Kidney epithelial cell (primary cell): ENCODE measurements at places on chromosomes 2 and 18.

GRCh38 chr2:240898731-240899467 is 2.9 kb upstream of the MAB21L4 start:
- no peak for DNase-seq

DNA sequence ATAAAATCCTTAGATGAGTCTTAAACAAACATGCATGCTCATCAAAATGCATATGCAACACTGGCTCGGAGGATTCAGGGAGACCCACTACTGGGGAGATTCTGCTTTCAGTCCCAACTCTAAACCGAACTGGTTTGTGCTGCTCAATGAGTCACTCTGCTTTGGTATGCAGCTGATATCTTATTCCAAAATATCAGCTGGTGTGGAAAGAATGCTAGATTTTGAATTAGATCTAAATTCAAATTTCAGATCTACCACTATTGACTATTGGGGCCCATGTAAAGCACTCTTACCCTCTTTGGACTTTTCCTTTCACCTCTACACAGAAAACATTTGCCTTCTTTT is 39.2 kb upstream of the TTN start:
- no peak for DNase-seq

DNA sequence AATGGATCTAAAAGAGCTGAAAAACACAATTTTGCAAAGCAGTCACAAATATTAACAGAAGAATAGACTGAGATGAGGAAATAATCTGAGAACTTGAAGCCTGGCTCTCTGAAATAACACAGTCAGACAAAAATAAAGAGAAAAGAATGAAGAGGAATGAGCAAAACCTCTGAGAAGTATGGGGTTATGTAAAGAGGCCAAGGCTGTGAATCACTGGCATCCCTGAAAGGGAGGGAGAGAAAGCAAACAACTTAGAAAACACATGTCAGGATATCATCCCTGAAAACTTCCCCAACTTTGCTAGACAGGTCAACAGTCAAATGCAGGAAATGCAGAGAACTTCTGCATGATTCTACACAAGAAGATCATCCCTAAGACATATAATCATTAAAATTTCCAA is 73.5 kb upstream of the LHCGR start:
- DNase-seq, result no peak

GRCh38 chr2:230868161-230868946 is 3.6 kb downstream of the ITM2C start:
- no peak for DNase-seq

DNA sequence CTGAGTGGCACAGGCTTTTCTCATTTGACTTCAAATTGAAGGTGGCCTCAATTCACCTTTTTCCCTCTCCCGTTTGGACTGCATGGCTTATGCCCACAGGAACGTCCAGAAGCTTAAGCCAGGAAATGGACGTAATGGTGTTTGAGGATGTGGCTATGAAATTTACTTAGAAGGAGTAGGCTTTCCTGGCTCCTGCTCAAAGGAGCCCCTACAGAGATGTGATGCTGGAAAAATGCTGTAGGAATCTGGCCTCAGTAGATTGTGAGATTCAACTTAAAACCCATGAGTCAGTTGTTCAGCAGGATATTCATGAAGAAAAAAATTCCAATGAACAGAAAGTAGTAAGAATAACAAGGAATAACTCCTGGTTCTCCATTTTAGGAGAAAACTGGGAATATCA is 129.0 kb downstream of the ICOS start:
- DNase-seq, result no peak

- no peak for DNase-seq
Observed at GRCh38 chr2:425243-425642, 137.4 kb upstream of the ALKAL2 start.

- no peak for DNase-seq
Observed at GRCh38 chr2:30266051-30266621, 34.8 kb downstream of the LBH start.

DNA sequence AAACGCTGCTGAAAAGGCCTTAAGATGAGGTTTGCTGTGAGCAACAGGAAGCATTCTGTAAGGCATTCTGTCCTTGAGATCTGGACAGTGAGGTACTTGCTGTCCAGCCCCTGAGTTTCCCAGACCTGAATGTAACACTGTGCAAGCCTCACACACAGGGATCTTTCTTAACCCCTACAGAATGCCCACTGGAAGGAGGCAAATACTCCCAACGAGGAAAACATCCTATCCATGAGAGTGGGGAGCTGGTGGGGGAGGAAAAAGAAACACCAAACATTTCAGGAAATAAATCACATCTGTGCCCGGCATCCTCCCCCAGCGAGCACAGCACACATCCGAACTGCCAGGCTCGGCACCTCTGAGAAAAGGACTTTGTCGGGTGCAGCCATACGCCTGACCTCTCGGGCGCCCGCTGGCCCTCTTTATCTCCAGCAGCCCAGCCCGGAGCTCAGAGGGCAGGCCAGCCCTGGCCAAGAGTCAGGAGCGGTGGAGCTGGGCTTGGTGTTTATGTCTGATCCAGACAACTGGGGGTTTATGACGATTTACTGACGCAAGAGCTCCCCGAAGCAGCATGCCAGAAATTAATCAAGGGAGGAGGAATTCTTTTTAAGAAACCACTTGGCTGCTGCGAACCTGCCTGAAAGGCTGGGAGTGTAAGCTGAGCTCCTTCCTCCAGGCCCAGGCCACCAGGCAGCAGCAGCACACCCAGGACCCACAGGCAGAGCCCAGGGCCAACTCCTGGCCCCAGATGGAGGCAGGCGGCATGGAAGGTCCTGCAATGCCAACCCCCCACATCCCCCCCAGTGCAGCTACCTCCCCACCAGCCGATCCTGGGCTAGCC is 72.2 kb downstream of the HDAC4 start:
- DNase-seq, result no peak

- no peak for DNase-seq
Observed at GRCh38 chr2:19900931-19901441, 797 bp downstream of the TTC32 start.

- no peak for DNase-seq
Observed at GRCh38 chr2:25161055-25161781, 7.2 kb downstream of the POMC start.

DNA sequence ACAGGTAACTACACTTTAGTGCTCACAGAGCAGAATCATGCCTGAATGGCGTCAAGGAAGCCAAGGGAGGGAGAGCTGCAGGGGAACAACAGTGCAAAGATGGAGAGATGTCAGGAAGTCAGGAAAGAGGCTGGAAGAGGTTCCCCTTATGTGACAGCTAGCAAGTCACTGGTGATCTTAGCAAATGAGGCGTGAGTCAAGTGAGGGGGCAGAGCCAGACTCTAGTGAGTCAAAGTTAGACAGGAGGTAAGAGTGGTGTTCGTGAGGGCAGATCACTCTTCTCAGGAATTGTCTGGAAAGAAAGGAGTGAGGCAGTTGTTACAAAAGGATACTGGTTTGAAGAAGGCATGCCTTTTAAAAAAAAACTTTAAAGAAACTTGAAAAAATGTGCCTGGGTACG is 87.1 kb downstream of the MEP1B start:
- no peak for DNase-seq

DNA sequence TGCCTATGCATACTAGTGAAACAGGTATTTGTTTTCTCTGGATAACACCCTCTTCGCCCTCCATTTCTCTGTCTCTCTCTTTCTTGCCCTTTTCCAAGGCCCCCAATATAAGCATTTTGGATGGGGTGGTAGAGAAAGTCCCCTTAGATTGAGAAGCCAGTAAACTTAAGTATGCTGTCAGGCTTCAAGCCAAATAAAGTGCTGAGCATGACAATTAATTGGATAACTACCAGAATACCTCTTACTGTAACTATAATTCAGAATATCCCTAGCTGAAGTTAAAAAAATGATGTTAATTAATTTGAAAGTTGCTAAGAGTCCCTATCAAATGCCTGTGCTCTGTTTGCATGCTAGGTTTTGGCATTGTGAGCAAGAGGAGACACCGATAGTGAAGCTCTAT is 324.8 kb downstream of the PARD3B start:
- no peak for DNase-seq

DNA sequence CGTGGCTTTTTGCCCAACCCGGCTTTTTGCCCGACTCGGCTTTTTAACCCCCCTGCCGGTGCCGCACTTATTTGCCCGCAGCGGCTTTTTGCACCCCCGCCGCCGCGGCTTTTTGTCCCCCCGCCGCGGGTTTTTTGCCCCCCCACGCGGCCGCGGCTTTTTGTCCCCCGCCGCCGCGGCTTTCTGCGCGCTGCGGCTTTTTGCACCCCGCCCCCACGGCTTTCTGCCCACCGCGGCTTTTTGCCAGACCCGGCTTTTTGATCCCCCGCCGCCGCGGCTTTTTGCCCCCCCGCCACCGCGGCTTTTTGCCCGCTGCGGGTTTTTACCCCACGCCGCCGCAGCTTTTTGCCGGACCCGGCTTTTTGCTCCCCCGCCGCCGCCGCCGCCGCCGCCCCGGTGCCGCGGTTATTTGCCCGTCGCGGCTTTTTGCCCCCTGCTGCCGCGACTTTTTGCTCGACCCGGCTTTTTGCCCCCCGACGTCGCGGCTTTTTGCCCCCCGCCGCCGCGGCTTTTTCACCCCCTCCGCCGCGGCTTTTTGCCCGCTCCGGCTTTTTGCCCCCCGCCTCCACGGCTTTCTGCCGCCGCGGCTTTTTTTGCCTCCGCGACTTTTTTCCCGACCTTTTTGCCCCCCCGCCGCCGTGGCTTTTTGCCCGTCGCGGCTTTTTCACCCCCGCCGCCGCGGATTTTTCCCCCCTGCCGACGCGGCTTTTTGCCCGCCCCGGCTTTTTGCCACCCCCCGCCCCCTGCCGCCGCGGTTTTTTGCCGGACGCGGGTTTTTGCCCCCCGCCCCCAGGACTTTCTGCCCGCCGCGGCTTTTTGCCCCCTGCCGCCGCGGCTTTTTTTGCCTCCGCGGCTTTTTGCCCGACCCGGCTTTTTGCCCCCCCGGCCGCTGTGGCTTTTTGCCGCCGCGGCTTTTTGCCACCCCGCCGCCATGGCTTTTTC is 2786.5 kb downstream of the RPIA start:
- DNase-seq, result no peak

GRCh38 chr18:48557640-48558174 is 18.9 kb downstream of the CTIF start:
- DNase-seq, result no peak

- DNase-seq, result no peak
Observed at GRCh38 chr18:39062426-39062825, 1496.8 kb upstream of the CELF4 start.

- DNase-seq, result no peak
Observed at GRCh38 chr2:233280114-233280693, 27.4 kb upstream of the SAG start.

GRCh38 chr2:72952110-72952823 is 34.9 kb downstream of the EMX1 start:
- DNase-seq, result no peak

DNA sequence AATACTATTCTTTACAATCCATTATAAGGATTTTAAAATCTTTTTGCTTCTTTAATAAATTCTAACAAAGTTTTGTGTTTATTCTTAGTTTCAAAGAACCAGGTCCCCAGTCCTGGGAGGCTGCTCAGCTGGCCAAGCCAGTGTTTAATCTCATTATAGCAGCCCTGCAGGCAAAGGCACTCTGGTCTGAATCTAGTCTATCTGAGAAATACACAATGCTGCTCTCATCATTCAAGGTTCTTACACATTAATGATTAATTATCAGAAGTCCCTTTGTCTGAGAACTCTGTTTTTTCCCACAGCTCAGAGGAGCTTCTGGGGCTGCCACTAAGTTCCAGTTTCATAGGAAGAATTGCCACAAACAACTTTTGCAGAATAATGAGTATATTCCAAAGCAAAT is 27.7 kb downstream of the KCTD18 start:
- DNase-seq, result no peak

GRCh38 chr2:231665245-231666170 is 42.8 kb upstream of the PTMA start:
- DNase-seq, result no peak

- no peak for DNase-seq
Observed at GRCh38 chr18:24876266-24876665, 415.8 kb downstream of the HRH4 start.

GRCh38 chr2:236538242-236538641 is 31.4 kb upstream of the ACKR3 start:
- no peak for DNase-seq

DNA sequence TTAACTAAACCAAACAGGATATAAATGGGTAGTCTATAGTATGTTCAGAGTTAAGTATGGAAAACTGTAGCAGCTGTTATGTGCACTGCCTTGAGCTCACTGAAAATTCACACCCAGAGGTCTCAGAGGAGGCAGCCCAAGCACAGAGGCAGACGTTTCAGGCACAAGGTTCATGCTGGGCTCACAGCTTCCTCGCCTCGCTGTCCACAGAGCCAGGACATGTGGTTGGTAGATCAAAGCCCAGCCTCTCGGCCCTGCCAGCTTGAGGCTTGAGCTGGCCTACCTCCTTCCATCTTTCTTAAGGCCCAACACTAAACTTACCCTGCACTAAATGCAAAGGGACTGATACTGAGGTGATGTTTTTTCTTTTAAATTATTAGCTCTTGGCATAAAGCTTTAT is 43.7 kb downstream of the PRELID3A start:
- DNase-seq, result no peak

DNA sequence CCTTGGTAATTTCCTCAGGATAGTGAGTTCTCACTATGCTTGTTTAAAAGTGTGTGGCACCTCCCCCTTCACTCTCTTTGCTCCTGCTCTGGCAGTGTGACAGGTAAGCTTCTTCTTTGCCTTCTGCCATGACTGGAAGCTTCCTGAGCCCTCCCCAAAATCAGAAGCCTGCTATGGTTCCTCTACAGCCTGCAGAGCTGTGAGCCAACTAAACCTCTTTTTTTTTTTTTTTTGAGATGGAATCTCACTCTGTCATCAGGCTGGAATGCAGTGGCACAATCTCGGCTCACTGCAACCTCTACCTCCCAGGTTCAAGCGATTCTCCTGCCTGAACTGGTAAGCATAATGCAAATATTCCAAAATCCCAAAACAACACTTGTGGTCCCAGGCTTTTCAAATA is 80.0 kb downstream of the SOWAHC start:
- DNase-seq, result no peak

DNA sequence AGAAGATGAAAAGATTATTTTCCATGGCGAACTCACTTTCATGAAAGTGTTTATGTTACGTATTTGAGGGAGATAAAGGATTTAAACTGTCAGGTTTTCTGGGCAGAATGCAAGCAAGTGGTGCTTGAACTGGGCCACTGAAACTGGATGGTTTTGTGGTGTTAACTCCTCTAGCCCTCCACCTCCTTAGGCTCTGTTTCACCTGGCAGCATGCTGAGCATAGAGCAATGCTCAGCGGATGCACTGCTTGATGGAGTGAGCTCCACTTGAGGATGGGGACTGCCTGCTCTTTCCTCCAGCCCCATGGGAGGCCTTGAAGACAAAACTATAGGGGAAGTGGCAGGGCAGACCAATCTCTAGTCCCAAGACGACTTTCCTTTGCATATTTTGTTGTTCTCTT is 345.8 kb downstream of the TDRD15 start:
- DNase-seq, result no peak
